ENCODE measurements at places on chromosomes 13 and 19. TPM values are rescaled to one million over a fixed set of nuclear protein-coding genes. Genes with fewer than 3 reads are reported as not detected.
A peak's percentile ranks its signal among the peaks of the same experiment; 100 is the strongest.

The PRDX2 gene
- 1,316 TPM for total RNA-seq

The VMAC gene
- total RNA-seq = 13.0 TPM

DNA sequence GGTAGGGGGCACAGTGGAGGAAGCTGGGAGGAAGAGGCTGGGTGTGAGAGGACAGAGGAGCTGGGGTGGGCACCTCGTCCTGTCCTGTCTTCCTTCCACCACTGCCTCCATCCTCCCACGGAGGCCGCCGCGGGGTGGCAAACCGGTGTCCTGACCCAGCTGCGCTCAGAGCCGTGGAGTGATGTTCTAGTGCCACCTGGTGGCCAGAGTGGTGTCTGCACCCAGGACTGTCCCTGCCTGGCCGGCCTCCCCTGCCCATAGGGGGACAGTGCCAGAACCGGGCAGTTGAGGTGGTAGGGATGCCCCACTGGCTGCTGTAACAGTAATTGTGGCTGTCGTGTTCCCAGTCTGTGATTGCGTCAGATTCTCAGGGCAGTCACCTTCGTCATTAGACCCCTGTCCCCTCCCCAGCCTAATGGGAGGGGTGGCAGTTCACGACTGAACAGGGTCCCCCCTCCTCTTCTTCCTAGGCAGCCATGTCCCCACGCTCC lies 11.1 kb upstream of the ARRDC2 start:
- no peaks in the 10 kb centered on the region for H3K36me3 ChIP-seq
- H3K4me1 ChIP-seq = no peaks in the 10 kb centered on the region
- no peak overlapping the region for H3K4me3 ChIP-seq
- H3K27ac ChIP-seq = no peak overlapping the region
- peak; percentile 83 for DNase-seq

DNA sequence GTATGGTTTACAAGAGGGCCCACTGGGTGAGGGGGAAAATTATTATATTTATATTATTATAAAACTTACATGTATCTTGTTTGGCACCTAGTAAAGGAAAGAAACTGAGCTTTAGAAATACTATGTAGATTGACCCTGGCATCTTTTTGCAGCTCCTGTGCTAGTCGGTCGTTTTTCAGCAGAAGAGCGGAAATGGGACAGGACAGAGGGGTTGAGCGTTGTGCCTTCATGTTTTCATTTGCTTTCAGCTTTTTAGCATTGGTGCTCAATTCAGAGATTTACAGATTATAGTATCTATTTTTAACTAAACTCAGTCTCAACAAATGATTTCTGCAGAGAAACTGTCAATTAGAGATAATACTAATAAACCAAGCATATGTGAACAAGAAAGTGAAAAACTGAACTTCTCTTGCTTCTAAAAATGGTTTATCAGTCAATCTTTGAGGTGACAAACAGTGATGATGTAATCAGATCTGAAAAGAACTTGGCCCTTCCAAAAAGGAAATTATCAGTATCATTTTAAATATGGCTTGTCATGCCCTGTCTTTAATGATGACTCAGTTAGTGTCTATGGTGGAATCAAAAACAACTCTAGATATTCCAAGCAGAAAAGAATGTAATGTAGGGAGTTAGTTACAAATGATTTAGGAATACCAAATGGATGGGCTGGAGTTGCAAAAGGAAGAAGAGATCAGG lies 56.9 kb upstream of the KCTD4 start:
- no peak overlapping the region for H3K27ac ChIP-seq
- no peaks in the 10 kb centered on the region for H3K4me1 ChIP-seq
- DNase-seq = no peak
- H3K36me3 ChIP-seq = peaks cover 7% of the 10 kb centered on the region

DNA sequence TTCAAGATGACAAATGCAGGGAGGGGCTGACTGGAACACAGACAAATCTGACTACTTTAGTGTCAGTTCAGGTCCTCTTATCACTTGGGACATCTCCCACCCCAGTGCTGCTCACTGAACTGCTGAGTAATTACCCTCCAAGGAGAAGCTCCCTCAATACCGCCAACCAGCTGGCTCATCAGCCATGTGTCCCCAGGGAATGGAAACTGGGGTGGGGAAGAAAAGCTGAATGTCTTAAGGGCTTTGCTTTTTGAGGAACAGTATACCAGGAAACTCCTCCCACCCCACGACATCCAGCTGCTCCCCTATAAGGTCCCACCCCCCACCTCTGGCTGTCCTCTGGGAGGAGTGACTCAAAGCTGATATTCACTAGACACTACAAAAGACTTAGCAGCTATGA lies 2.0 kb downstream of the ZNF823 start:
- H3K27me3 ChIP-seq = peaks cover 4% of the 10 kb centered on the region
- H3K4me1 ChIP-seq = peaks cover 5% of the 10 kb centered on the region
- H3K27ac ChIP-seq = no peak overlapping the region
- DNase-seq = no peak
- H3K4me3 ChIP-seq = no peak overlapping the region

GRCh38 chr13:95530178-95530577 lies 22.3 kb upstream of the CLDN10 start:
- H3K4me1 ChIP-seq = no peaks in the 10 kb centered on the region
- no peaks in the 10 kb centered on the region for H3K36me3 ChIP-seq
- H3K27ac ChIP-seq = no peak overlapping the region
- peak; percentile 63 for DNase-seq

- H3K27ac ChIP-seq = no peak overlapping the region
- H3K27me3 ChIP-seq = no peaks in the 10 kb centered on the region
- peak; percentile 11 for DNase-seq
- no peak overlapping the region for H3K4me3 ChIP-seq
Observed at GRCh38 chr13:96229356-96229755, 139.4 kb downstream of the HS6ST3 start.

- DNase-seq = no peak
- no peaks in the 10 kb centered on the region for H3K27me3 ChIP-seq
- no peak overlapping the region for H3K27ac ChIP-seq
- H3K36me3 ChIP-seq = no peaks in the 10 kb centered on the region
Observed at GRCh38 chr13:60369242-60369641, 27.8 kb upstream of the TDRD3 start.

DNA sequence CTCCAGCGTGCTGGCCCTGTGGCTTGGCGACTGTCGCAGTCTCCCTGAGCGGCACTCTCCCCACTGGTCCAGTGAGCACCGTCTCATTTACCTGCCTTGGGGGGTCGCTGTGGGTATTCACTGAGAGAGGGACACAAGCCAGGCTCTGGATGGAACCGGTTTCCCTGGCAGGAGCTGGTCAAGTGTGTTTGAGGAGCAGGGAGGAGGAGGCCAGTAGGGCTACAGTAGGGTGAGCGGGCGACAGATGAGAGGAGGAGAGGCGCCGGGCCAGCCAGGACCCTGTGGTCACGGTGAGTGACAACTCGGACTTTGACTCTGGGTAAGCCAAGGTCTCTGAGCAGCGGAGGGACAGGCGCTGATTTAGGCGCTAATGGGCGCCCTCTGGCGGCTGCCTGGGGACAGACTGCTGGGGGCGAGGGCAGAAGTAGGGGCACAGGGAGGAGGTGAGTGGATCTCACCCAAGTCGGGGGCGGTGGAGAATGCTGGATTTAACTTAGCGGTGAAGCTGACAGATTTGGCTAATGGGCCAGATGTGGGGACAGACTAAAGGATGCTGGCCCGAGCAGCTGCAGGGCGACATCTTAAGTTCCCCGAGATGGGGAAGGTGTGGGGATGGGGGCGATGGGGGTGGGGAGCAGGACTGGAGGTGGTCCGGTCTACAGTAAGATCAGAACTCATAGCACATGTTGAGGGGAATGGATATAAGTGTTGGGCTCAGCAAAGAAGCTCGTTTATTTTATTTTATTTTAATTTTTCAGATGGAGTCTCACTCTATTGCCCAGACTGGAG lies 4.7 kb upstream of the PRMT1 start:
- no peaks in the 10 kb centered on the region for H3K27me3 ChIP-seq
- no peaks in the 10 kb centered on the region for H3K36me3 ChIP-seq
- H3K27ac ChIP-seq = peak overlapping the region; percentile 66
- DNase-seq = peak; percentile 79
